Fibroblast of the aortic adventitia (primary cell): ENCODE measurements at places on chromosomes 13 and 19. TPM values are rescaled to one million over a fixed set of nuclear protein-coding genes. Genes with fewer than 3 reads are reported as not detected.

DNA sequence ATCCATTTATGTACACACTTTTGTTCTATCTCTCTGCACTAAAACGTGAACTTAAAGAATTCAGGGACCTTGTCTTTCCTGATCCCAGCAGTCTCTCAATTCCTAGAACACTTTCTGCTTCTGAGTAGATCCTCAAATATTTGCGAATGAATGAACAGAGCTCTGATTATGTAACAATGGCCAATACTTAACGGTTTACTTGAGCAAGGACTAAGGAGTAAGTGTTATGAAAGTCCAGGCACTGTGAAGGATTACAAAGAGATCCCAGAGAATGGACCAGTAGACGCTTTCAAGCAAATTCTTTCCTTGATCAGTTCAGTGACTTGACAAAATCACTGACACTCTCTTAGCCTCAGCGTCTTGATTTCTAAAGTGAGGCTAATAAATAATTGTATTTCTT lies 514.5 kb upstream of the KLHL1 start:
- no peak for DNase-seq

GRCh38 chr13:68176475-68176874 lies 946.3 kb upstream of the PCDH9 start:
- DNase-seq: peak; percentile 42

DNA sequence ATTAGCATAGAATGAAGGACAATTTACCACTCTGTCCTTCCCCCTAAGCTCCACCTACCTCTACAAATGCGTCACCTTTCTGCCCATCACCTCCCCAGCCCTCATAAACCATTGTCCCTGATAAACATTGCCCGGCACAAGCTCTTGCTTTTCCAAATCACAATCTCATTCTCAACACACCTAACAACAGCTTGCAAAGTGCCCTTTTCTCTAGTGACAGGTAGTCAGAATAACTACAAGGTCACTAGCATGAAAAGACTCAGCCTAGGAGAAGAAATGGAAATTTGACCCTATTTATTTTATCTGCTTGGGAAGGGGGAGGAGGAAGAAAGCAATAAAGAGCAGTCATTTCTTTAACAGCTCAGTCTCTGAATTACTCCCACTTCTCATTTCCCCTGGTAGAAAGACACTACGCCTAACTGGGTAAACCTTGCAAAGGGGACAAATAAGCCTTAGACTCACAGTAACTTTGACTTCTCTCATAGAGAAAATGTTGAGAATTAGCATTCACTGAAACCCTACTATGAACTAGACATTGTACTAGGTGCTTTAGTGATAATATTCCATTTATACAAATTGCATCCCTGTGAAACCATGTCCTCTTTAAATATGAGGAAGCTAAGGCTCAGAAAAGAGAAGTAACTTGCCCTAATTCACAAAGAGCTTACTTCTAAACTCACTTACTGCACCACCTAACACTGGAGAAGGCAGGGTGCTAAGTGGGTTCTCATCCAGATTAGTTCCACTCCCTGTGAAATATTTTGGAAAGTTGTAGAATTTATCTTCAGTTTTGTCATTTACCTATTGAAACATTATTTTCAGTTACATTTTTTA lies 116.2 kb upstream of the FNDC3A start:
- DNase-seq: no peak

GRCh38 chr19:34391813-34392212 lies 12.4 kb upstream of the PDCD2L start:
- DNase-seq: peak; percentile 10

- peak; percentile 37 for DNase-seq
These were observed 5.6 kb upstream of the MEDAG start for GRCh38 chr13:30900436-30900835.

DNA sequence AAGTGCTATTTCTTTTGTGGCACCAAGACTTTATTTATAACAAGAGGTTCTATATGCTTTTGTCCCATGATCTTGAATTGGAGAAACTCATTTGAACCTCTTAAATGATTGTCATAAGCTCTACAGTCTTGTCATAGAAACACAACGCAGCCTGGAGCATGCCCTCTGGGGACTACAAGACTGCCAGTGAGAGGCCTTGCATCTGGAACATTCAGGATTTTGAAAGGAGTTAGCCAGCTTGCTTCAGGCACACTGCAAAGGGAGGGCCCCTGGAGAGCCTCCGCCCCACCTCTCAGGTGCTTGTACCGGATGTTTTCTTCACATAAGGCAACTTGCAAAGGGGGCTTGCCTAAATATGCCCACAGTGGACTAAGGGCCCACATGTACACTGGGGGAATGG lies 130.5 kb downstream of the LIG4 start:
- DNase-seq: no peak

DNA sequence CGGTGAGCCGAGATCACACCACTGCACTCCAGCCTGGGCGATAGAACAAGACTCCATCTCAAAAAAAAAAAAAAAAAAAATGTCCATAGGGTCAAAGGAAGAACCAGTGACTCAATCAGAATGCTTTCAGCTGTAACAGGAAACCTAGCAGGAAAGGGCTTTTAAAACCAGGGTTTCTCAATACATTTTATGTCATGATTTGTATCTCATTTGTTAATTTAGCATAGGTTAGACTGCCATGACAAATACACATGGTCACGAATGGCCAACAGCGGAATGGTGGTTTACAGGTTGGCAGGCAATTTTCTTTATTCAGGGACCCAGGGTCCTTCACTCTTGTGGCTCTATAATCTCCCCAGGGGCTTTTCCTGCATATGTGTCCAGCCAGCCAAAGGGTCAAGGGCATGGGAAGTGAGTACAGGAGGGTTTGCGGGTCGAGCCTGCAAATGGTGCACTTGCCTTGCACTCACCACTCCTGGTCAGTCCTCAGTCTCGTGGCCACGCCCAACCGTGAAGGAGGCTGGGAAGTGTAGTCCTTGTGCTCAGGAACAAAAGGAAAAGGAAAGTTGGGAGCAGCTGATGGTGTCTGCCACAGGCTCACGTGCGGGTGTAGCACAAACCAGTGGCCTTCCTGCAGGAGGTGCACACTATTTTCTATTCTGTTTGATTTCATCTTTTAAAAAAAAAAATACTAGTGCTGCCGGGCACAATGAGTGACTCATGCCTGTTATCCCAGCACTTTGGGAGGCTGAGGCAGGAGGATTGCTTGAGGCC lies 14.8 kb downstream of the DHX34 start:
- DNase-seq: no peak

GRCh38 chr19:29491491-29491890 lies 34.3 kb upstream of the VSTM2B start:
- DNase-seq: no peak

- DNase-seq: no peak
These were observed 653.1 kb downstream of the LIG4 start for GRCh38 chr13:107562203-107562602.

DNA sequence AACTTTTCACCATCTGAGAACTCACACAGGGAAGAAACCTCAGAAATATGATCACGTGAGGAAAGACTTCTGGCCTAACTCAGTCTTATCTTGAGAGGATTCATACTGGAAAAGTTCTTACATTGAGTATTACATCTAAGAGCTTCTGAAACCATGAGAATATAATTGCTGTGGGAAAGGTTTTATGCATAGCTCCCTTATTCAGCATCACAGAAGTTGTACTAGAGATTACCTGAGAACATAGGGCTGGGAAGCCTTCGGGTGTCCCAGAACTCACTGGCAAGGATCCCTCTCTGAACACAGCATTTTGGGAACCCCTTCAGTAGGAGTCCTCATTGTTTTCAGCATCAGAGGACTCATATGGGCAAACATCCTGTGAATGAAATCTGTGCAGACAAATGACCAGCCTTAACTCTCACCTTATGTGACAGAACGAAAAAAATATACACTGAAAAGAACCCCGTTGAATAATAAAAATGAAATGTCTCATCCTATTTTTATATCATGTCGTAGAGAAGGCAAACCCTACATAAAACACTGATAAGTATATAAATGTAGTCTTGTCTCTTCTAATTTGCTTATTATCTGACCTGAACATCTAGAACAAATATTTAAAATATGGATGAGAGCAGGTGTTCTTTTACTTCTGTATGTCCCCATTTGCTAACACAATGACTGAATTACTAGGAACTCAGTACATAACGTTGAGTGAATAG lies 14.2 kb downstream of the ZNF274 start:
- peak; percentile 41 for DNase-seq

DNA sequence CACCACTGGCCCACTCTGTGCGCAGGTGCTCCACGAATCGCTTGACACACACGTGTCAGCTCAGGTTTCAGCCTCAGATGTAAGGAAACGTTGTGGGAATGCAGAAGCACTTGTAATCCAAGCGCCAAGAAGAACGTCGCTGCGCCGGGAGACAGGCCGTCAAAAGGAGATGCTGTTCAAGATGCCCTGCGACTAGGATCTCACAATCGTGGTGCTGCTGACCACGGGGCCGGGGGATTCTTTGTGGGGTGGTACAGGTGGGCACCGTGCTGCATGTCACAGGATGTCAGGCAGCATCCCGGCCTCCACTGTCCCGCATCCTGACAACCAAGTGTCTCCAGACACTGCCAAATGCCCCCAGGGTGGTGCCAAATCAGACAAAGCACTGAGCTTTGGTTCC lies 16.9 kb upstream of the SIGLEC11 start:
- DNase-seq: no peak

GRCh38 chr19:39982883-39983282 lies 11.9 kb downstream of the PSMC4 start:
- no peak for DNase-seq

GRCh38 chr19:17455308-17456123 lies 5.2 kb downstream of the NXNL1 start:
- DNase-seq: no peak

DNA sequence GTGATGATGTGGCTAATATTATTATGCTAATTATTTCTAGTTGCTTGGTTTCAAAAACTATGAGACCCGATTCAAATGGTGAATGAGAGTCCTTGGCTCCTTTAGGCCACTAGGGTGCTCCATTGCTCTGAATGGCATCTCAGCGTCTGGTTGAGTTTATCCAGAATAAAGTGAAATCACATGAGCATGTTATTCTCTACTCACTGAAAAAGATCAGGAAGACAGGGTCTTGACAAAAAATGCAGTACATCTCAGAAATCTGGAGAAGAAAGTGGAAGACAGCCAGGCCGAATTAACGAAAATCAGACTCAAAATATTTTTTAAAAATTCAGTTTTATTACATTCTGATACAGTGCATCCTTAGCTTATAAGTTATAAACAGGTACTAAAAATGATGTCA lies 516.2 kb downstream of the MYO16 start:
- peak; percentile 78 for DNase-seq

DNA sequence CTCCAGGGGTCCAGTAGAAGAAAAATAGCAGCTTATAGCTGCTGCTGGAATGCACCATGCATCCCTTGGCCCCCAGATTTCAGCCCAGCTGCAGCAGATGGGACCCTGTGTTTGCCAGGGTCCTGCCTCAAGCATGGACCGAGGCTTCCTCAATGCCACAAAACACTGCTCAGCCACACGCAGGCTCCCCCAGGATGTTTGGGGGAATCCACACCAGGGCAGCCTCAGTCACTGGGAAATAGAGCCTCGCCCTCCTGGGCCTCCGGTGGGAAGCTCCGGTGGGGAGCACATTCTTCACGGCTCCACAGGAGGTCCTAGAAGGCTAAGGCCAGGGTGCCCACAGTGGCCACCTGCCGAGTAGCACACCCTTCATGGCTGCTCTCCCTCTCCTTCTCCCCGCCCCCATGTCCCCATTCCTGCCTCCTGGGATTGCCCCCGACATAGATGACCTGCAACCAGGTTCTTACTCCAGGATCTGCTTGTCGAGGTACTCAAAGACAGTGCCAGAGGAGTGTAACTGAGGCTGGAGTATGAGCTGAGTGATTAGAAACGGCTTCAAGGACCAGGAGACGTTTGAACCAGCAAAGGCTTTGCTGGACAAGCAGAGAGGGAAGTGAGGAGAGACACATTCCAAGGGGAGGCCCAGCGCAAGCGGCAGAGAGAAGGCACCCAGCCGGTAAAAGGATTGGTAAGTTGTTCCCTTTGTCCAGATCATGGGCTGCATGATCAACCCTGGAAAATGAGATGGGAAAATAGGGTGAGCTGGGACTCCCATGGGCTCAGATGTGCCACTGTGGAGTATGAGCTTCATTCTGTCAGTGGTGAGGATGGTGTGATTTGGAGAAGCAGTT lies 110.7 kb upstream of the UQCRFS1 start:
- no peak for DNase-seq

- DNase-seq: peak; percentile 75
These were observed 131.8 kb downstream of the STARD13 start for GRCh38 chr13:33153421-33154404.

- DNase-seq: no peak
These were observed 5.6 kb downstream of the INAFM1 start for GRCh38 chr19:47280183-47280797.

- DNase-seq: peak; percentile 90
These were observed 59.6 kb downstream of the WDFY2 start for GRCh38 chr13:51643882-51644281.

- DNase-seq: no peak
These were observed 557.0 kb downstream of the FGF9 start for GRCh38 chr13:22227895-22228294.

- DNase-seq: no peak
These were observed 21.2 kb upstream of the MYDGF start for GRCh38 chr19:4691373-4691772.

DNA sequence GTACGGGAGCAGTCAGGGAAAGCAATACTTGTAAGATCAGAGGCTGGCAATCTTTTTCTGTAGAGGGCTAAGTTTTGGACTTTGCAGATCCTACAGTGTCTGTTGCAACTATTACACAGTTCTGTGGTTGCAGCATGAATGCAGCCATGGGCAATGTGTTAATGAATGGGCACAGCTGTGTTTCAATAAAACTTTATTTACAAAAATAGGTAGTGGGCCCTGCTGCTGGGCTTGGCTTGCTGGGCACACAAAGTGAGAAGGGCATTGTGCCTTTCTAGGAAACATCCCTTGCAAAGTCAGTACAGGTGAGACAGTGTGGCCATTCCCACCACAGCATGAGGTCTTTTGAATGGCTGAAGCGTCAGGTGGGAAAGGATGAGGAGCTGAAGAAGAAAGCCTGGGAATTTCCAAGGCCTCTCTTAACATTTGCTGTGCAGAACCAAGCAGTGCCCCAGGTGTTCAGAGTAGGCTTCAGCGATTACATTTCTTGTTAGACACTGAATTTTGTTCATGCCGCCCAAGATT lies 9.1 kb downstream of the KL start:
- no peak for DNase-seq

- DNase-seq: no peak
These were observed 2.3 kb downstream of the SLC5A5 start for GRCh38 chr19:17873786-17874757.

The PPP1R13L gene
- 1.3 and 2.8 TPM in 2 replicates for total RNA-seq

The ZNF552 gene
- 4.3 and 11.3 TPM in 2 replicates for total RNA-seq

The DENND1C gene
- not detected in 2 replicates for total RNA-seq

The ZNF570 gene
- total RNA-seq: 8.4 and 24.9 TPM in 2 replicates

The LSR gene
- total RNA-seq: 0.54 TPM in 1 of 2 replicates, not detected in the other

The ZNF625 gene
- total RNA-seq: 7.2 and 18.6 TPM in 2 replicates

The ZNF829 gene
- total RNA-seq: 5.2 and 5.5 TPM in 2 replicates

The TPTE2 gene
- not detected in 2 replicates for total RNA-seq

The SLC5A5 gene
- not detected in 2 replicates for total RNA-seq

The MEF2B gene
- total RNA-seq: 0.27 TPM in 1 of 2 replicates, not detected in the other
